ENCODE measurements at places on chromosomes 16 and 17.

GRCh38 chr17:82023447-82024241 is 539 bp downstream of the LRRC45 start:
- no peak for DNase-seq

DNA sequence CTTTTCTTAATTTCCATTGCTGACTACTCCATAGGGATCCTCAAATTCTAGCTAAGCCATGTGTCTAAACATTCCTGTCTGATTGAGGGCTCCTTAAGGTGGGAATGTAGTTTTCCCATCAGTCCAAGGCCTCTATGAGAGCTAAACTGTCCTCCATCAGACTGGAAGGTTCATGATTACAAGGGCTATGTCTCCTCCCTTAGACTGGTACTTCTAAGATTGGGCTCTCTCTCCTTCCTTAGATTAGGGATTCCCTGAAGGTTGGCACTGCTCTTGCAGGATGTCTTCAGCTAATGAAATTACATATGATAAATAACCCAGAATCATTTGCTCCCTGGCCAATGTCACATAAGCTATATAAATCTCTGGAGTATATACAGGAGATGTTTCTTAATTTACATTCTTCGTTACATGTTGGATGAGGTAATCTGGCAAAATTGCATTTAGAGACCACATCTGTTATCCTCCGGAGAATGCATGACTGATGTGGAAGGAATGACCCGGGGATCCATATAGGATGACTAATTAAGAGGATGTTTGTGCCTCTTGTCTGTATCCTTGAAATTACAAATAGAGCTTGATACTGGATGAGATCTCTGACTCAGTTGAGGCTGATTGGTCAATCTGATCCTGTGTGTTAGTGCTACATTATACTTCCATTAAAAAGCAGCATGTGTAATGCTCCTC is 14.2 kb downstream of the B4GALNT2 start:
- no peak for DNase-seq

DNA sequence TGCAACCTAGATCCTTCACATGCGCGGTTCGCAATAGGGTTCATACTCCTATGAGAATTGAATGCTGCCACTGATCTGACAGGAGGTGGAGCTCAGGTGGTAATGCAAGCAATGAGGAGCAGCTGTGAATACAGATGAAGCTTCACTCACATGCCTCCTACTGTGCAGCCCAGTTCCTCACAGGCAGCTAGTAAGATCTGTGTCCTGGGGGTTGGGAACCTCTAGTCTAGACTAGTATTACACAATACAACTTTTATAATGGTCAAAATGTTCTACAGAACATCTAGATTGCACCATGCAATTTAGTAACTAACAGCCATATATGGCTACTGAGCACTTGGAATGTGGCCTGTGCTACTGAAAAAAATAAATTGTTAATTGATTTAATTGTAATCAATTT is 26.7 kb downstream of the ABCA5 start:
- DNase-seq = no peak

GRCh38 chr17:9911089-9911488 is 6.0 kb upstream of the RCVRN start:
- no peak for DNase-seq

GRCh38 chr17:83101805-83102480 is 22.5 kb downstream of the METRNL start:
- DNase-seq = no peak

GRCh38 chr17:77824780-77825280 is 133.7 kb upstream of the TNRC6C start:
- no peak for DNase-seq

DNA sequence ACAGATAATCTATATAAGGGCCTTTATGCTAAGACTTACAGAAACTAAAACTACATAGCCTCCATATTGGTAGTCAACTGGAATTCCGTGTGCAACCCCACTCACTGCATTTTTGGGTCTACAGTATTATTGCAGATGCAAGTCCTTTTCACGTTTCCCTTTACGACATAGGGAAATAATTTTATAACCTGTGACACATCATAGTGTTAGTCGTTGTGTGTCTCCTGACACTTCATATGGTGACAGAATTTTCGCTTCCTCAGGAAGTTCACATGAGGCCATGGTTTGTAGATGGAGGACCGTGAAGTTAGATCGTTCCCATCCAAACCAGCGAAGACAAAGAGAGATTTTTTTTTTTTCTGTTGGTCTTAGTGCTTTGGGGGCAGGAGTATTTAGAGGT is 15.7 kb upstream of the MRC2 start:
- no peak for DNase-seq

DNA sequence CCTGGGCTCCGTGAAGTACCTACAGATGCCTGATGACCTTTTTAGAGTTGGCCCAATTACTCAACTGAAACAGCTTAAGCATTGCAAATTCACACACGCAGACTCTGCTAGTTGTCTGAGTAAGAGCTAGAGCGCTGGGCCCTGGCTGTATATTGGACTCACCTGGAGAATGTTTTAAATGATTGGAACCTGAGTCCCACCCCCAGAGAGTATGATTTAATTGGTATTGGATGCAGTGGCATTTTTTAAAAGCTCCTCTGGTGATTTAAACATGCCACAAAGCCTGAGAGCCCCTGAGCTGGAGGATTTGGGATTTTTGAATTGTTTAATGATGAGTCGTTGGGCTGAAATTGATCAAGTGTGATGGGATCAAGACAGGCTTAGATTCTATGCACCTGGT is 143.9 kb upstream of the SDK2 start:
- no peak for DNase-seq

DNA sequence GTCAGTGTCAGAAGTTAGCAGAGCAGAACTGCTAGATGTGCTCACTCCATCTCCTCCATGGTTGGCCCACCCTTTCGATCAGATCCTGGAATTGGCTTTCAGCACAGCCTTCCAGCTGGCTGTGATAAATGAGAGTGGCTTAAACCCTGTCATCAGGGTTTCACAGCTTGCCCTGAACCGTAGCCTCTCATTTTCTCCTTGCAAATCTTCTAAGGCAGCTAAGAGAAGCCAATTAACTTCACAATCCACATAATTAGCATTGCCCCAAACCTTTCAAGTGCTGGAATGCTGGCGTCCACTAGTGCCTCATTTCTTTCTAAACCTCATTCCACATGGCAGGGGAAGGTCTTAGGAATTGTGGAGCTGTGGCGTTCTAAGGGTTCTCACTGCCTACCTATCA is 21.7 kb downstream of the MILR1 start:
- DNase-seq = no peak

DNA sequence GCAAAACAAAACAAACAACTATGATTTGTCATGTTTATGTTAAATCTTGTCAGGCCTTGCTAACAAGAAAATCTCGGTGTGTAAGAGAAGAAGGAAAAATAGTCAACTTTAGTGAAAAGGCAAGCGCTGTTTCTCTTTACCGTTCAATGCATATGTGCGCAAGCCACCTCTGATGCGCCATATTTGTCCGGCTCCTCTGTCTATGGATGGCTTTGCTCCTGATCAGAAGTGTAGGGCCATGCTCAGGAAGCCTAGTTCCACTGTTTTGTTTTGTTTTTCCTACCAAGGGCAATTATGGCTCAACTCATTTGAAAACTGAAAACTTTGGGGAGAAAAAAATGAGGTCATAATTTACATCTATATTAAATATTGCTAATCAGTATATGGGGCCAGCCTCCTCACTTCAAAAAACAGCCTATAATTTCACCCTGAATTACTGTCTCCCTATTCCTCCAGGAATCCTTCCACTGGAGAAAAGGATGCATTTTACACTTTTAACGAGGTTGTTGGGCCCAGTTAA is 4.5 kb downstream of the MAF start:
- no peak for DNase-seq

GRCh38 chr17:9899280-9900043 is 5.6 kb downstream of the RCVRN start:
- DNase-seq = no peak

GRCh38 chr17:19290066-19290705 is 53.0 kb downstream of the EPN2 start:
- DNase-seq = no peak

DNA sequence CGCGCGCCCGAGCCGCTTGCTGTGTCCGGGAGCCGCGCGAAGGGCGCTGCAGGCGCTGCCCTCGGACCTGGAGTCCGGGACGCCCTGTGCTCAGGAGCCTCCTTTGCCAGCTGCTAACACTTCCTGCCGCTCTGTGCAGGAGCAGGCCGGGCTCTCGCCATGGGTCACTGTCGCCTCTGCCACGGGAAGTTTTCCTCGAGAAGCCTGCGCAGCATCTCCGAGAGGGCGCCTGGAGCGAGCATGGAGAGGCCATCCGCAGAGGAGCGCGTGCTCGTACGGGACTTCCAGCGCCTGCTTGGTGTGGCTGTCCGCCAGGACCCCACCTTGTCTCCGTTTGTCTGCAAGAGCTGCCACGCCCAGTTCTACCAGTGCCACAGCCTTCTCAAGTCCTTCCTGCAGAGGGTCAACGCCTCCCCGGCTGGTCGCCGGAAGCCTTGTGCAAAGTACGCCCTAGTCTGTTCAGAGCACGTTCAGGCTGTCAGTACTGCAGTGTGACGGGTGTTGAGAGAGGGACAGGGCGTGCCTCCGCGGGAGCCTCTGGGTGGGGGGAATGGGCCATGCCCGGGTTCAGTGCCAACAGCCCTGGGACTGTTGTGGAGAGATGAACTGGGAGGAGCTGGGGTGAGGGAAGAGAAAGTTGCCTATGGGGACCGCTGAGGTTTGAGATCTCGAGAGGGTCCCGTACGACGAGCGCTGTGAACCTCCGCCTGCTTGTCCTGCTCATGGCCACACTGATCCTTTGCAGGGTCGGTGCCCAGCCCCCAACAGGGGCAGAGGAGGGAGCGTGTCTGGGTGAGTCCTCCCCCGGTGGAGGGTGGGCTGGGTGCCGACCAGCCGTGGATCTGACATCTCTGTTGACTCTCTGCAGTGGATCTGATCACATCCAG is 1.3 kb downstream of the ZNF276 start:
- DNase-seq = no peak

GRCh38 chr17:78184868-78185267 is 2.0 kb downstream of the TK1 start:
- no peak for DNase-seq

GRCh38 chr17:28494445-28495188 is 11.5 kb upstream of the FOXN1 start:
- peak; percentile 74 for DNase-seq

DNA sequence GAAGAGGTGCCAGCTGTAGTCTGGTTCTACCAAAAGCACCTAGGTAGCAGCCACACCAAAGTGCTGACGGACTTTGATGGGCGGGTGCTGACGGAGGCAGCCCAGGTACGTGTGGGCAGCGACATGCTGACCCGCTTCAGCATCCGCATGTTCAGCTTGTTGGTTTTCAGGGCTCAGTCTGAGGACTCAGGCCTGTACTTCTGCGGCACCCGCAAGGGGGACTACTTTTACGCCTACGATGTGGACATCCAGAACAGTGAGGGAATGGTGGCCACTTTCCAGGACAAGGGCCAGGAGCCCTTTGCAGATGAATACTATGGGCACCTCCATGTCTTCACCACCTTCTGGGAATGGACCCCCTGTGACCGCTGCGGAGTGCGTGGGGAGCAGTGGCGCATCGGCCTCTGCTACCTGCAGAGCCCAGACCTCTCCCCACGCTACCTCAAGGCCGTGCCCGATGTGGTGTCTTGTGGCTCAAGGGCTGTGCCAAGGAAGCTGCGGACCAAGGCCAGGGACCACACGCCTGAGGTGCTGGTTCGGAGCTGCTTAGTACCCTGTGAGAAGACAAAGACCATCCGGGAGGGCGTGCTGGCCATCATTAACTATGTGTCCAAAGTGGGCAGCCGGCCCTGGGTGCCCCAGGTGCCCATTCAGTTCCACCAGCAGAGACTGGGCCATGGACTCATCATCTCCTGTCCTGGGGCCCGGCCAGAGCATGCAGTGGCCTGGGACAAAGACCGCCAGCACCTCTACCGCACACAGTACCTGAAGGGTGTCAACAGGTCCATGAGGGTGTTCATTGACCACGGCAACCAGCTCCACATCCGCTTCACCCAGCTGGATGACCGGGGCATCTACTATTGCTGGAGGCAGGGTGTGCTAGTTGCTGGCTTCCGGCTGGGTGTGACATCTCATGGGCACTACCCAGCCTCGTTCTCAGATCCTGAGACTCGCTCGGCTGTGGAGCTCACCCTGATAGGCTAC is 5.0 kb upstream of the EFTUD2 start:
- no peak for DNase-seq

- DNase-seq = no peak
Observed at GRCh38 chr16:79328402-79329165, 272.0 kb downstream of the MAF start.

DNA sequence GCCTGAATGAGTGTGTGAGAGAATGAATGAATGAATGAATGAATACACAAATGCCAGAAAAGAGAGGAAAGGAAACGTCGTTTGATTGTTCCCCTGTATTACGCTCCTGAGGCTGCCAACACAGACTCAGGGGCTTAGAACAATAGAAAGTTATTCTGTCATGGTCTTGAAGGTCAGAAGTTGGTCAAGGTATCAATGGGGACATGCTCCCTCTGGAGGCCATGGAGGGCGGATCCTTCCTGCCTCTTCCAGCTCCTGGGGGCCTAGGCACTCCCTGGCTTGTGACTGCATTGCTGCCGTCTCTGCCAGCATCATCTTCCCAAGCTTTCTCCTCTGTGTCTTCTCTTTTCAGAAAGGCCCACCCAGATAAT is 1.5 kb upstream of the SLC38A8 start:
- DNase-seq = no peak

- DNase-seq = no peak
Observed at GRCh38 chr17:31132977-31133376, 38.2 kb downstream of the NF1 start.

- no peak for DNase-seq
Observed at GRCh38 chr17:50841949-50842354, 6.6 kb downstream of the WFIKKN2 start.

- no peak for DNase-seq
Observed at GRCh38 chr16:53948734-53949430, 244.9 kb downstream of the FTO start.

- no peak for DNase-seq
Observed at GRCh38 chr16:19138601-19139000, 24.8 kb downstream of the ITPRIPL2 start.

DNA sequence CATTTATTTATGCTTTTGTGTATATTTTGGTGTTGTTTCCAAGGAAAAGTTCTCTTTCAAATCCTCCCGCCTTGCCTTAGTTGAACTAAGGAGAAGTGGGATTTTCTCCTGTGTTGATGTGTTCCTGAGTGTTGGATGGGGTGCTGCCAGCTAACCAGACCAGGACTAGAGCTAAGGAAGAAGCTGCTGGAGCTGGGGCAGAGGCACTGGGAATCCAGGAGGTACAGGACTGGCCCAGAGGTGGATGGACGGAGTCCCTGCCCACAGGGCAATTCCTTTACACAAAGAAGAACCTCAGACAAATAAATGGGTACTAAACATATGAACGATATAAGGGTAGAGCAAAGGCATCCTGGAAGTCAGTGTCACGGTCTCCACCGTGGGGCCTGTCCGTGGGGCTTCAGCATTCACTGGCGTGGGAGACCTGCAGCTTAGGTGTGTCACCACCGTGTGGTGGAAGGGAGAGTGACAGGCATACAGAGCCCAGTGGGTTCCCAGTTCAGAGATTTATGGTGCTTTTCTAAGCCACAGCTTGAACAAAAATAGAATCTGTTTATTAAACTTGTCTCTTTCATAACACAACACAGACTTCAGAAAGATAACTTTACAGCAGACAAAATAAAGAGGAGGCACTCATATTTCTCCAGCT is 270.7 kb downstream of the NTN1 start:
- no peak for DNase-seq

Measured in activated CD8-positive, alpha-beta memory T cell treated with anti-CD3 and anti-CD28 coated beads for 48 hours (primary cell).